ENCODE measurements at places on chromosomes 13 and 19.

GRCh38 chr19:7440188-7440975 lies 48.5 kb downstream of the PEX11G start:
- DNase-seq, result no peak

- DNase-seq, result no peak
Measured at GRCh38 chr19:49887665-49888509, 8.8 kb downstream of the IL4I1 start.

GRCh38 chr19:5120321-5120720 lies 151.4 kb downstream of the KDM4B start:
- no peak for DNase-seq

- DNase-seq, result no peak
Measured at GRCh38 chr13:40495621-40496001, 170.8 kb downstream of the FOXO1 start.

DNA sequence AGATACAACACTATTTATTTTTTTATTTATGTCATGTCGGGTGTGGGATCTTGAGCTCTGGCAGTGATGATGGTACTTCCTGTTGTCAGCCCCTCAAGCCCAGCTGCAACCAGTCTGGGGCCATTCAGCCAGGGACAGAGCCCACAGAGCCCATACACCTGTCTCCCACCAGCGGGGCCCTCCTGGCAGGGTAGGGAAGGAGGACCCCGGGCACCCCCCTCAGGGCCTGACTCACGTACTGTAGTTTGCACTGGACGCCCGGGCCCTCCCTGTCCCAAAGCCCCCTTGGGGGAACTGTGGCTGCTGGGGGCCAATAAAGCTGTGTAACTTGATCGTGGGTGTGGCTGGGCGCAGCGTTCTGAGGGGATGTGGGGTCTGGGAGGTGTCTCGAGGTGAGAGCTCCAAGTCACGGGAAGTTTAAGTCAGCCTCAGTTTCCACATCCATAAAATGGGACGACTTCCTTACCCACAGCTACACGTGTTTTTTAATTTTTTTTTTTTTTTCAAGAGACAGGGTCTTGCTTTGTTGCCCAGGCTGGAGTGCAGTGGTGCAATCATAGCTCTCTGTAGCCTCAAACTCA lies 9.5 kb downstream of the ATG4D start:
- no peak for DNase-seq

DNA sequence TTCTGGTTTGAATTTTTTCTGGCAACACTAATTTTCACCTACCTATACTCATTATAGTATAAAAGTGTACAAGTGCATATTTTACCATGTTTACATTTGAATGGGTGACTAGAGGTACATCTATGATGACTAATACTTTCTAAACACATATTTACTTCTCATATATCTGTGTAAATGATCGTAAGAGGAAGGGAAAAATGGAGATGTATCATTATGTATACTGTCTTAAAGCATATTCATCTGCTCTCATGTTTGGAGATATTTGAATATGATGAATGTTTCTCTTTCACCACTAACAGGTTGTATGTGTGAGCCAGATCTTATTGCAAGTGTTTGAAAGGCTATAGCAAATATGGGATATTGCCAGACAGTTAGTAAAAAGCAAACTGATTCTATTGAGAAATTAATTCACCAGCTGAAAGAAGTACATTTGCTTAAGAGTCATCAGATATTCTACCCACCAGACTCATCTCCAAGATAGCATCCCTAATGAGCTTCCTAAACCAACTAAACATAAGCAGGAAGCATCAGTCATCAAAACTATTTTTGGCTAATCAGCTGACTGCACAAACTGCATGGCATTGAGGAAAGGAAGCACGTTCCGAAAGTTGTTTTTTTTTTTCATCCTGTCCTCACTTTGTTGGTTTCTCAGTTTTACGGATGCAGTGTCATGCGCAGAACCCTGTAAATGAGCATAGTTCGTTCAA lies 738.2 kb downstream of the GPC5 start:
- no peak for DNase-seq

- DNase-seq, result peak; percentile 86
Measured at GRCh38 chr19:290372-291005, 714 bp downstream of the PLPP2 start.

GRCh38 chr19:50381881-50382729 lies 2.0 kb upstream of the POLD1 start:
- DNase-seq, result no peak

DNA sequence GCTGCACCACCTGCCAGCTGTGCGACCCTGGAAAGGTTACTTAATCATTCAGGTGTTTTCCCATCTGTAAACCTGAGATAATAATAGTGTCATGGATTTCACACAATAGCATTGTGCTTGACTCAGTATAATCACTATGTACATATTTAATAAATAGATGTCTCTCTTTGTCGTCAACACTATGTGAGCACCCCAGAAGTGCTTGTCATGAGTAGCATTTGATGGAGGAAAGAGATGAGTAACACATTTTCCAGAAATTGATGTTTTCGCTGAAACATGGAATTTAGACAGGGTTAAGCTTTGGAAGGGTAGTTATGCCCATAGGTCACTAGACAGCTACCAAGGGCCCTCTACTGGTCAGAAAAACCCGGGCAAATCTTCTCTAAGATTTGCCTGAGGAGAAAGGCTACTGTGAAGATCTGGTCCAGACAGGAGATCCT lies 9.5 kb upstream of the MBNL2 start:
- DNase-seq, result peak; percentile 23

DNA sequence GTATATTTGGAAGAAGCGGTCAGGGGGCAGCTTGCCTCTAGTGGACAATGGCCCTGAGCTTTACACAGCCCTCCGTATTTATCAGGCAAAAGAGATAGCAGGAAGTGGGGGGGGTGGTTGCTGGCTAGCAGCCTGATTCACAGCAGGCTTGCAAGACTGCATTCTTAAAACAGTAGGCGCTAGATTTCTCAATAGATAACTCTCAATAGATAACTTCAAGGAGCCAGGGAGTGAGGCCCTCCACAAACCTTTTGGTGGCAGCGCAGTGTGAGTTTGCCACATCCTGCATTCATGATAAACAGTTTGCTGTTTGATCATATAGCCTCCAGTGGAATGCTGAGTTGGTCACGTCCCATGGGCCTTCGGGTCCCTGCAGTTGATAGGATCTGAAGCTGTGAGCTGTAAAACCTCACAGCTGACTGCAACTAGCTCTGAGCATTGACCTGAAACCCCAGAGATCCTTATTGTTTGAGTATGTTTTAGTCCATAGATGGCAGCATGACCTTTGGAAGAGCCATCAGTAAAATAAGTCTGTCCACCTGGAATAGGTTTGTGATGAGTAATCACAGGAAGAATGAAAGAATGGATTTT lies 12.2 kb downstream of the FPR3 start:
- DNase-seq, result no peak

DNA sequence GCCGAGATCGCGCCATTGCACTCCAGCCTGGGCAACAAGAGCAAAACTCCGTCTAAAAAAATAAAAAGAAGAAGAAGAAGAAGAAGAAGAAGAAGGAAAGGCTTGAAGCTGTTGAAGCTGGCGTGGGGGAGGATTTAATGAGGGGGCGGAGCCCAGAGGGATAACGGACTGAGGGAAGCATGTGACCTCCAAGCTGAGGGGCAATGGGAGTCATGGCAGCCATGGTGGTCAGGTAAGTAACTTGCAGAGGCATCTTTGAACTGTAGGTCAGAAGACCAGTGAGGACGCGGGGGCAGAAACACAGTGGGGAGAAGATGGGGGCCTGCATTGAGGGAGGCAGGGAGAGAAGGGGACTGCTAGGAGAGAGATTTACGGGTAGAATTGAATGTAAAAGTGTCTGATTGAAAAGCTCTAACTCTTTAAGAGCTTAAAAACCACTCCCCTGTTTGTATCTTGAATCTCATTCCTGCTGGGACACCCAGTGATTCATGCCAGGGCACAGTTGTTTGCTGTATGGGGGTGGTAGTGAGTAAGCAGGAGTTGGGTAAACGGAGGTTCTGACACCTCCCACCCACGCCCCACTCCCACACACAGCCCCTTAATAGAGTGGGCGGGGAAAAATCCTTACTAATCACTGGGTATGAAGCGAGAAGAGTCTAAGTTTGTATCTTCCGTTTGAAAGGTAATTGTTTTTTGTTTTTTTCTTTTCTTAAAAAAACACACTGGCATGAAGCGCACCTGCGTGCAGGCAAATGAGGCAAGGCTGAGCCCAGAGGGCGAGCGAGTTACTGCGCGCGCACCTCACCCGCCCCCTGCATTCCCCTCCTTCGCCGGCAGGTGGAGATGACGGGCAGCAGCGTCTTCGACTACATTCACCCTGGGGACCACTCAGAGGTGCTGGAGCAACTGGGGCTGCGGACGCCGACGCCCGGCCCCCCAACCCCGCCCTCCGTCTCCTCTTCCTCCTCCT lies 13.0 kb downstream of the TMEM160 start:
- peak; percentile 77 for DNase-seq

DNA sequence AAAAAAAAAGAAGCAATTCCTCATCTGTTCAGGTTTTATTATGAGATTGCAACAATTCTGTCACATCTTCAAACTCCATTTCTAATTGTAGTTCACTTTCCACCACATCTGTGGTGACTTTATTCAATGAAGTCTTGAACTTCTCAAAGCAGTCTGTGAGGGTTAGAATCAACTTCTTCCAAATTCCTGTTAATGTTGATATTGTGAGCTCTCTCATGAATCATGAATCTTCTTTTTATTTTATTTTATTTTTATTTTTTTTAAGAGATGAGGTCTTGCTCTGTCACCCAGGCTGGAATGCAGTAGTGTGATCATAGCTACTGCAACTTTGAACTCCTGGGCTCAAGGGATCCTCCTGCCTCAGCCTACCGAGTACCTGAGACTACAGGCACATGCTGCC lies 19.6 kb downstream of the ARHGAP35 start:
- no peak for DNase-seq

DNA sequence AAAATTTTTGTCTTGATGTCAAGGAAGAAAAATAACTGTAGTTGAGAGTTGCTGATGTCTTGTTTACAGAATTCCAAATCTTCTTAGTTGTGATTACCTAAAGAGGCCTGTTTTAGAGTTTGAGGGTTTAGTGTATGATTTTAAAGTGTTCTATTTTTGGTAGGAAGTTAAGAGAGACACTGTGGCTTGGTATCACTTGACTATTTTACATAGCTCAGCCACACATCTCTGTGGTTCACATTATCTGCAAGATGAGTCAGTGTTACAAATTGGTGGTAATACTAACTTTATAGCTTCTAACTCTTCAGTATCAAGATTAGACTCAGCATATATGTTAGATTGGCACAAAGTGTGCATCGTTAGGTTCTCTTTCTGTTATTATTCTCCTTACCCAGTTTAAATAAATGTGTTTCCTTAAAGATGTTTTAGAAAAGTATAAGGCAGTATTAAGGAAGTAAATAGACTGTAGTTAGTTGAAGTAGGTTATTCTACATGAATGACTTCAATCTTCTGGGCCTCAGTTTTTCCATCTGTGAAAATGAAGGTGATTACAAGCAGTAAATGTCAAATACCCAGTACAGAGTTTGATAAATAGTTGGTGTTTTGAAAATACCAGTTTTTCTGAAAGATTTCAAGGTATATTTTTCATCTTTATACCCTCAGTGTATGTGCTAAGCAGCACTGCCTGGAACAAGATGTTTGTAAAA lies 33.4 kb downstream of the COG6 start:
- no peak for DNase-seq

DNA sequence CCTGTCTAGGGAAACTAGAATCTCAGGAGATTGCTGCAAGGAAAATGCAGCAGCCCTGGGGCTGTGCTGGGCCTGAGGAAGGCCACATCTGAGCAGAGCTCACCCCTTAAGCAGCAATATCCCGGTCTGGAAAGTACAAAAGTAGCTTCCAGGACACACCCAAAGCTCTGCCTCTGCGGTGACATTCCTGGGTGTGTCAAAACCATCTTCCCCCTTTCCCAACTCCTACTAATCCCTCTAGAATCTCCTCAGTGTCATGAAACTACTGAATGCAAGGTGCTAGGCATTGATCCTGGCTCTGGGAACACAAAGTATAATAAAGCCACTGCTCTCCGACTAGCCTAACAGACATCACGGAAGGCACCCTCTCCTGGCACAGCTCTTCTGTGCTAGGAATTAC lies 5.0 kb downstream of the PBX4 start:
- no peak for DNase-seq

- no peak for DNase-seq
Measured at GRCh38 chr19:48644355-48644754, 1.6 kb downstream of the CA11 start.

- no peak for DNase-seq
Measured at GRCh38 chr13:109235901-109236300, 550.5 kb downstream of the IRS2 start.

GRCh38 chr13:49353908-49354307 lies 90.0 kb downstream of the CAB39L start:
- no peak for DNase-seq

DNA sequence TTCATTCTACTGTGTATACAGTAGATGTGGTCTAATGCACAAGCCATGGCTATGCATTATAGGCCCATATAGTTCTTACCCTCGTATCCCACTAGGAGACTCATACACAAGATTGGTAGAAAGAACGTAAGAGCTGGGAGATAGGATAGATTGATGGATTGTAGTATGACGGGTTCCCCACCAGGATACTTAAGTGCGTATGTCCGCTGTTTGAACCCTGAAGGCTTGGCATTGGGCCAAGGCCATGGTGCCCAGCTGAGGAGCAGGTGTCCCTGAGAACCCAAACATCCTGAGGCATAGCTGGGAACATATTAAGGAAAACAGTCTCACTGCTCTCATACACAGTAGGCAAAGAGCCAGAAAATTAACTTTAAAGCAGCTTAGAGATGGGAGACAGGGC lies 617.5 kb upstream of the KLF12 start:
- DNase-seq, result no peak

DNA sequence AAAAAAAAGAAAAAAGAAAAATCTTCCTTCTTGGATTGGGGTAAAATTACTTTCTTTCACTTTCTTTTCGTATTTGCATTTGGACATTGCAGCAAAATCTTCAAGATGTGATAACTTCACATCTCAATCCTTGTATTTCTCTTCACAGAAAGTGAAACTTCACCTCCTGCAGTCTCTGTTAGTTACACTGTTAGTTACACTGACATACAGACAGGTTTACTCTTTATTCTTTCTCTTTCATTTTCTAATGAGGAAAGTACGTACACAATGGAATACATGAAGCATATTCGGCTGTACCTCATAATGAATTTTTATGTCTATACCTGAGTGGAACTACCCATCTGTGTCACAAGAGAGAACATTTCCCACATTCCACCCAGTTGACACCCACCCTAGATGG lies 459.1 kb upstream of the GPC6 start:
- no peak for DNase-seq

- no peak for DNase-seq
Measured at GRCh38 chr13:42766016-42766415, 15.4 kb upstream of the FAM216B start.

All from NCI-H526 treated with DMSO at 0.1 percent for 48 hours (cell line).